ENCODE measurements at places on chromosomes 7 and 10.

- no peak for DNase-seq
Measured at GRCh38 chr7:50555594-50556140, 9.5 kb downstream of the DDC start.

DNA sequence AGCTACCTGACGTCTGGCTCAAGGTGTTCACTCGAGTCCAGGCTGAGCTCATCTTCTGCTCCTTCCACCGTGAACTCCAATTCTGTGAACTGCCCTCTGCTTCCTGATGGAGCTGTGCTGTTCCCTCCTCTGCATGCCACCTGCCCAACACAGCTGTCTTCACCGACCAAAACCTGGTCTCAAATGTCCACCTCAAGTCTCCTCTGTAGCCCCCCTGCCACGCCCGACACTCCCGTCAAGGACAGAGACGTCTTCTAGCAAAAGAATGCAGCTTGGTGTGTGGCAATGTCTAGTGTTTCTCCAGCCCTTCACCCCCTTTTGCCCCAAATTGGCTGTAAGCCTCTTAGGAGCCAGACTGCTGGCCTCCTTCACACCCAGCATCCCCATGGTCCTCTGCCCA is 305.1 kb downstream of the DNAJB6 start:
- DNase-seq = no peak

GRCh38 chr10:61752111-61753011 is 89.6 kb downstream of the CABCOCO1 start:
- no peak for DNase-seq

GRCh38 chr7:153088601-153089000 is 329.0 kb downstream of the ACTR3B start:
- DNase-seq = no peak

Data from esophagus squamous epithelium (tissue), 5 donors.